ENCODE measurements at places on chromosomes 1 and 21.

DNA sequence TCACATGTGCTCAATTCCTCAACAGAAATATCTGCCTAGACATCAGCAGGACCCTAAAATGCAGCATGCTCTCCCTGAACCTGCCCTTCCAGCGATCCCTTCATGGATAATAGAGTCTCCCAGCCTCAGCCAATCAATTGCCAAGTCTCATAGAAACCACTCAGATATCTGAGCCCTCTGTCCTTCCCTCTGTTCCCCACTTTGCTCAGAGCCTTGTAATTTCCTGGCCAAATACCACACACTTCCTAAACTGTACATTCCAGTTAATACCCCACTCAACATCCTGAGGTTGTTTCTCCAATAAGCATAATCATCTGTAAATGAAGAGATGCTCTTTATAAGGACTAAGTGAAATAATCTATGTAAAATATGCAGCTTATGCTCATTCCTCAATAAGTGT, 59.3 kb upstream of the PTGFRN start:
- DNase-seq: no peak

- no peak for DNase-seq
Measured at GRCh38 chr1:235979176-235979575, 85.7 kb downstream of the NID1 start.

GRCh38 chr1:230189824-230190223, 122.8 kb downstream of the GALNT2 start:
- DNase-seq: no peak

GRCh38 chr1:37519613-37520012, 5.0 kb upstream of the MEAF6 start:
- DNase-seq: no peak

DNA sequence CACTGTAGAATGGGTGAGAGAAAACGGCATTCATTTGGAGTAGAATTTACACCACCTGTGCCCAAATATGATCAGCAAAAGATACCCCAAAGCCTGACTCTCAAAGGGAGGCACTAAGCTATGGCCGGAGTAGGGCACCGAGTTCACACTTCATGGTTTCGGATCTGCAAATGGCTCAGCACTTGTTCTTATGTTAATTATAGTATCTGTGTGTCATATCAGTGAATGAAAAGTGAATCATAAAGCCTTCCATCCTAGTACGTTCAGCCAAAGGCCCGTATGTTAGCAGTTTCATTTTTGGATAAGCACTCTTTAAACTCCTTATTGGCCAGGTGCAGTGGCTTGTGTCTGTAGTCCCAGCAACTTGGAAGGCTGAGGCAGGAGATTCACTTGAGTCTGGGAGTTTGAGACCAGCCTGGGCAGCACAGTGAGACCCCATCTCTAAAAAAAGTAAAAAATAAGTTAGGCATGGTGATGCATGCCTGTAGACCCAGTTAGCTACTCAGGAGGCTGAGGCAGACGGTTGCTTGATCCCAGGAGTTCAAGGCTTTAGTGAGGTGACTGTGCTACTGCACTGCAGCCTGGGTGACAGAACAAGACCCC, 4.9 kb upstream of the CORT start:
- DNase-seq: no peak

- DNase-seq: no peak
Measured at GRCh38 chr1:247077876-247078257, 744 bp downstream of the ZNF670 start.

DNA sequence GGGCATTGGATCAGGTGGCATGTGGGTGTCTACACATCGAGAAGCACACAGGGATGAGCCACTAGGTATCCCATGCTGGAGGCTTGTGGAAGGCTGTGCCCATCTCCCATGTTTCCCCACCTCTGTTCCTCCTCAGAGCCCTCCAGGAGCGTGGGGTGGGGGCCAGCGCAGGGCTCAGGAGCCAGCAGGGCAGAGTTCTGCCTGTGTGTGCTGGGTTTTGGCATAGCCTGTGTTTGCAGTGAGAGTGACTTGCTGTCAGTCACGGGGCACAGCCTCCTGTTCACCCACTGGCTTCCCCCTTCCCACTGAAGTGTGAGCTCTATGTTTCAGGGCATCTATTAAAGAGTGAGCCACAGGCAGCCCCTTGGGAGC, 10.4 kb downstream of the IBA57 start:
- DNase-seq: no peak
